ENCODE measurements at places on chromosomes 7 and 10.
A peak's percentile ranks its signal among the peaks of the same experiment; 100 is the strongest.

GRCh38 chr10:51224671-51225161, 150.4 kb downstream of the PRKG1 start:
- DNase-seq: no peak

DNA sequence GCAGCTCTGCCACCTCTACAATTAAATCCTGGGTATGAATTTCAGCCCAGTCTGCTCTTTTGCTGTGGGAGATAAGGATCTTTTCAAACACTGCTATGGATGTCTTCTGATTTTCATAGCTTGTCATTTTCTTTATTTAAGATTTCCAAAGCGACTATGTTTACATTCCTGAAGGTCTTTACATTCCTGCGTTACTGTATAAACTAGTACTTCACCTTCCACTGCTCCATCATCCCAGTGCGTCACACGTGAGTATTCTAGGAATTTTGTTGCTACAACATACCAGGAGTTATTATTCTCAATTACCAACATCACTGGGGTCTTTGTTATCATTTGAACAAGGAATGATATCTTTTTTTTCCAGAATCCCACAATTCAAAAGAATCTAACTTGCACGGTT, 944.7 kb downstream of the SORCS3 start:
- no peak for DNase-seq

GRCh38 chr10:44418637-44419036, 33.7 kb upstream of the CXCL12 start:
- no peak for DNase-seq

GRCh38 chr10:50360077-50360850, 108.9 kb upstream of the ASAH2 start:
- no peak for DNase-seq

GRCh38 chr10:87507879-87508483, 3.3 kb downstream of the MINPP1 start:
- DNase-seq: no peak

GRCh38 chr10:113414543-113414942, 138.3 kb upstream of the HABP2 start:
- no peak for DNase-seq

DNA sequence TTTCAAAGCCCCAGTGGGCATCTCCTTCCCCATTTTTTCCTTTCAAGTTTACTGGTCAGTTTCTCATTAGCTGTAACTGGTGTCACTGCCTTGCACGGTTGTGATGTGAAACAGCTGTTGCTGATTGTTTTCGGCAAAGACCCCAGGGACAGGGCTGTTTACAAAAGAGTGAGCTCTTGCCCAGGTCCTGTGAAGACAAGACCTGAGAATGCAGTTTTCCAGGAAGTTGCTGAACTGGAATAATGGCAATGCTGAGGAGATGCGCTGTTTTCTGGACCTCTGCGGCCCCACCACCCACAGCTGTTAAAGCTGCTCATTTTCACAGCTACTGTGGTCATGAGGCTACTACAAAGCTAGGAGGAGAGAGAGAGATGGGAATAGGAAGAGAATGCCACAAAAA, 116.6 kb upstream of the RSU1 start:
- no peak for DNase-seq

GRCh38 chr7:113094517-113095249, 8.1 kb upstream of the GPR85 start:
- no peak for DNase-seq

- no peak for DNase-seq
Observed at GRCh38 chr7:20114468-20114867, 102.7 kb downstream of the MACC1 start.

GRCh38 chr7:41803569-41803968, 100.7 kb upstream of the INHBA start:
- no peak for DNase-seq

DNA sequence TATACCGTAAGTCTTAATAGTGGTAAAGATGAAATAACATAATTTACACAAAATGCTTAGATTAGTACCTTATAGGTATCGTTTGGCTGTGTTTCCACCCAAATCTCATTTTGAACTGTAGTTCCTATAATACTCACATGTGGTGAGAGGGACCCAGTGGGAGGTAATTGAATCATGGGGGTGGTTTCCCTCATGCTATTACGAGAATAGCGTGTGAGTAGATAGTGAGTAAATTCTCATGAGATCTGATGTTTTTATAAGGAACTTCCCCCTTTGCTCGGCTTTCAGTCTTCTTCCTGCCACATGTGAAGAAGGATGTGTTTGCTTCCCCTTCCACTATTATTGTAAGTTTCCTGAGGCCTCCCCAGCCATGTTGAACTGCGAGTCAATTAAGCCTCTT, 426.3 kb upstream of the POT1 start:
- DNase-seq: peak; percentile 95

DNA sequence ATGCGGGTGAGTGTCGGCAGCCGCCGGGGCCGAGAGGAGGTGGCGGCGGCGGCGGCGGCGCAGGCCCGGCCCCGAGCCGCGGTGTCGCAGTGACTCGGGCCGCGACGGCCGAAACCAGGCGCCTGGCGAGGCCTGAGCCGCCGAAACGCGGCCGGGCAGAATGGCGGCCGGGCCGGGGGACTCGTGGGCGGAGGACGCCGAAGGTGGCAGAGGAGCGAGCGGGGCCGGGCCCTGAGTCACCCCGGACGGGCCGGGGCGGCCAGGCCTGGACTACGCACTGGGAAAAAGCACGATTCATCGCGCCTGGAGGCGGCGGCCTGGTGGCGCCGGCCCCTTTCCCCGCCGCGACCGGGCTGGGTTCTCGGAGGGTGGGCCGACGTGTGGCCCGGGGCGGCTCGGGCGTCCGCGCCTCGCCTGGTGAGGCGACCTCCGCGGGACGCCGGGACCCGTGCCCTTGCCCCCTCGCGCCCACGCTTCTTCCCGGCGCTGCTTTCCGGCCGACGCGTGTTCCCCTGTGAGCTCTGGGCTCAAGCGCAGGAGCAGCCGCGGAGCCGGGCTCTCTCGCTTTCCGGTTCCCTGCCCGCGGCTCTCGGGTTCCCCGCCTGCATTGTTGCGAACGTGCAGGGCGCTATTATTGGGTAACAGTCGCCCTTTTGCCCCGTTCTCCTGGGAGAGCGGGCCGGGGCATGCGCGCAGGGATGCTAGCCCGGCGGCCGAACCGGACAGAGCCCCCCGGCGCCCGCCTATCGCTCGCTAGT, 500 bp downstream of the CUL1 start:
- peak; percentile 56 for DNase-seq

DNA sequence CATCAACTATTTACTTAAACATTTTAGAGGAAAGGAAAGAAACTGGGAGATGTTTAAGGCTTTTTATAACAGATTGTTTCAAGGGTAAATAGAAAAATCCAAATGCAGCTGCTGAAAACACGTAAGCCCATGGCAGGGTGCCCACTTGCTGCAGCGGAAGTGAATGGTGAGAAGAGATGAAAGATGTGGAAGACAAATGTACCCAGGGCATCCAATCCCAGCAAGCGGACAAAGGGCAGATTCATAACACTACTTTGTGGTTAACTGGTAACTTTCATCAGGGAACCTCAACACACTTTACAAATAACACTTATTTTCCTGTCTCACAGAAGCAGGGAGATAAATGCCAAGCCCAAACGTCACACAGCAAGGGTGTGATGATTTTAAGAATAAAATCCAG, 358.4 kb downstream of the KCNMA1 start:
- DNase-seq: no peak

DNA sequence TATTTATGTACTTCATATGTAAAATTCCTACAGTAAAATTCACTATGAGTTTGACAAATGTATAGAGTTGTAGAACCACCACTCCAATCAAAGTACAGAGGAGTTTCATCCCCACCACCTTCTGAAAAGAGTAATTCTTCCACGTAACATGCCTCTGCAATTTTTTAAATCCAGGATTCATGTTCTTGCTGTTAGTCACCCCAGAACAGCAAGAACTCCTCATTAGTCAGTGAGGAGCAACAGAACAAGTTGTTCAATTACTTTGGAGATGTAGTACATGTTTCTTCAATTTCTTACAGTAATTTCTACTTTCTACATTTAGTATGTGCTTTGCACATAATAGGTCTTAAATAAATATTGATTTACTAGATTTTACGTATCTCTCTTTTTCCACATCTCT, 248.1 kb downstream of the ABCA13 start:
- no peak for DNase-seq

- no peak for DNase-seq
Observed at GRCh38 chr10:21990449-21990848, 13.1 kb downstream of the DNAJC1 start.

DNA sequence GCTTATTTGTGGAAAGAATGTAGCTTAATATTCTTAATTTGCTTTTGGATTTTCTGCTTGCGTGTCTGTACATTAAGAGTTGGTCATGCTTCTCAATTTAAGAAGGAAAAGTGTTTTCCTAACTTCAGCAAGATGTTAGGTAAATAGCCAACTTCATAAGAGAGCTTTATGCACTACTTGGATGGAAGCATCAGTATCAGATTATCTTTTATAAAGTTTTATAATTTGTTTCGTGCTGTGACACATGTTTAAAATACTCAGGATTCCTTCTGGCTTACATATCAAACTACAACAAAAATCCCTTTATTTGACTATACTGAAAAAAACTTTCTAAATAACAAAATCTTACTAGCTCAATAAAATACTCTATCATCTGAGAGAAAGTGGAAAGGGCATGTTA, 34.8 kb upstream of the AGR2 start:
- no peak for DNase-seq

DNA sequence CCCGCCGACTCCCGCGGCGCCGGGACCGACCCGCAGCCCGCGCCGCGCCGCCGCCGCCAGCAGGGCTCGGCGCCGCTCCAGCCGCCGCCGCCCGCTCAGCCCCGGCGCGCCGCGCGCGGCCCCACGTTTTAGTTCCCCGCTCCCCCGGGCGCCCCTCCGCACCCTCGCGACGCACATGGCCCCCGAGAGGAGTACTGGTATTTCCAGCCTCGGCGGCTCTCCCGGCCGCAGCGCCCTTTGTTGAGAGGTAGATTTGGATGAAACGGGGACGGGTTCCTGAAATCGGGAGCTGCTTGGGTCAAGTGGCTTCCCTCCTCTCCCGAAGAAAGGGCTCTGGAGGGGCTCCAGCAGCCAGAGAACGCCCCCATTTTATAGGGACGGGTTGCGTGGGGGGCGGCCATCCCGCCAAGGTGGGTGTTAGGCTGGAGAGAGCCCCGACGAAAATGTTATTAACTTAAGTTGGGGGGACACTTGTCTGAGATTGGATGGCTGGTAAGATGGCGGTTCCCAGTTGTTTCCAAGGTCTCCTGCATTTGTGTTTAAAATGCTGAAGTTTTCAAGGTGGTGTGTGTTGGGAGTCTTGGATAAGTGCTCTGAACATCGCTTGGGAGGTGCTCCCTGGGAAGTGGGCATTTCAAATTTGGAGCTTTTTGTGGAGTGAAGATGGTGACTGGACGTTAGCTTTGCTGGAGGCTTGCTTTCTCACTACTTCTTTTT, 1.2 kb downstream of the BMI1 start:
- peak; percentile 39 for DNase-seq

DNA sequence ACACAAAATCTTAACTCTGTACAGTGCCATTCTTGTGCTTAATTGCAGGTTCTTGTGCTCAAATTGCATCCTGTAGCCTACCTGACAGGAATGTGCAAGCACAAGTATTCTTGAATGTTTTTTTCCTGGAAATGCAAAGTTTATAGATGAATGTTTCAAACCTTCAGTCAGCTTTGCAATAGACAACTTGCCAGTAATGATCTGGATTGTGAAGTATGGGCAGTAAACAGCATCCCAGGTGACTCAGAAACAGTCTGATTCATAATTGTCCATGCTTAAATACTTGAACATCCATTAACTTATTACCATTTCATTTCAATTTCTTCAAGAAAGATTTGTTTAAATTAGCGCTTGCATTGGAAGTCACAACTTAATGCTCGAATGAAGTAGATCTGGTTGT, 347.2 kb downstream of the SDK1 start:
- no peak for DNase-seq

GRCh38 chr7:2508327-2509215, 11.0 kb upstream of the LFNG start:
- no peak for DNase-seq

- no peak for DNase-seq
Observed at GRCh38 chr7:138885383-138886147, 87.6 kb upstream of the ATP6V0A4 start.

GRCh38 chr7:113856010-113856409, 62.8 kb downstream of the PPP1R3A start:
- DNase-seq: no peak

- DNase-seq: no peak
Observed at GRCh38 chr7:27641581-27642230, 21.0 kb downstream of the HIBADH start.

DNA sequence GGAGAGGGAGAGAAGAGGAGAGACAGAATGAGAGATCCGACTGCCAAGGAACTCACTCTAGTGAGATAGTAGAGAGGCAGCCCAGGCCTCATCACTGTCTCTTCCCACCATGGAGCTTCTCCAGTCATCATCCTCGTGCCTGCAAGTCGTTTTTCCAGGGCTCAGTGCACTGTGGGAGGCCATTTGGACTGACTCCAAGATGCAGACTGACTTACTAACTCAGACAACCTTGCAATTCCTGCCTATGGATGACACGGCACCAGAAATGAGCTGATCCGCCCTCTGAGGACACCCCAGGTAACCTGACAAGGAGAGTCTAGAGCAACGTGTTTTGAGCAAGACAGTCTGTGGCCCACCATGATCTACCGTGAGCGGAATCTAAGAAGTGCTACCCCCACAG, 154.9 kb downstream of the GLI3 start:
- DNase-seq: no peak

- no peak for DNase-seq
Observed at GRCh38 chr7:74026406-74026902, 1.5 kb upstream of the ELN start.

- DNase-seq: no peak
Observed at GRCh38 chr10:47294057-47294456, 5.9 kb upstream of the GDF10 start.

Measured in endothelial cell of umbilical vein (primary cell).